ENCODE measurements at places on chromosomes 3 and 15.

DNA sequence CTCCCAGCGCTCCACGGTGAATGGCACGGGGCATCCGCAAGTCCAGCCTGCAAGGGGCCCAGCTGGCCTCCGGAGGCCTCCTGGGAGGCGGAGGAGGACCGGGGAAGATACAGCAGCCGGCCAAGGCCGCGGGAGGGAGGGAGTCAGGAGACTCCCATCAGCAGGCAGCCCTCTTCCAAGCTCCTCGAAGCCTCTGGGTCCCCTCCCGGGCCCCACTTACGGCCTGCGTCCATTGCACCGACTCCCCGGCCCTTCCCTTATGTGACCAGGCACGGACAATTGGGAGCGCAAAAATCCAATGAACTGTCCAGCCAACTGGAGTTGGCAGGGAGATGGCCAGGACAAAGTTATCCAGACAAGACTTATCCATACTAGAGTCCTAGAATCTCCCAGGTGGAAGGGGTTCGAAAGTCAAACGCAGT is 668 bp downstream of the MFGE8 start:
- no peak for DNase-seq

DNA sequence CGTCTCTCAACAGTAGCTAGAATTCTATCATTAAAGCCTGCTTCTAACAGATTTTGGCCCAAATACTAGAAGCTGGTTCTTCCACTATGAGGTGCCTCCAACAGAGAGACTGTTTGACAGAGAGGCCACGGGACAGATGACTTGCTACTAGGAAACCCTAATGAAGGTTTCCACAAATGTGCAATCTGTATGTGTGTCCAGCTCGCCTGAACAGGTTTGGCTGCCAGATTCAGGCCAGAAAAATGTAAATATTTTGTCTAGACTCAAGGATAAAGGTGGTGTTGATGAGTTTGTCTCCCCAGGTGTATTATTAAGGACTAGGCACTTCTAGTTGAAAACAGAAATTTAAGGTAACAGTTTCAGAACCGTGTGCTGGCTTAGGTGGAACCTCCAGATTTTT is 91.6 kb upstream of the TRIM42 start:
- DNase-seq: no peak

GRCh38 chr3:187833799-187834578 is 88.7 kb upstream of the BCL6 start:
- no peak for DNase-seq

DNA sequence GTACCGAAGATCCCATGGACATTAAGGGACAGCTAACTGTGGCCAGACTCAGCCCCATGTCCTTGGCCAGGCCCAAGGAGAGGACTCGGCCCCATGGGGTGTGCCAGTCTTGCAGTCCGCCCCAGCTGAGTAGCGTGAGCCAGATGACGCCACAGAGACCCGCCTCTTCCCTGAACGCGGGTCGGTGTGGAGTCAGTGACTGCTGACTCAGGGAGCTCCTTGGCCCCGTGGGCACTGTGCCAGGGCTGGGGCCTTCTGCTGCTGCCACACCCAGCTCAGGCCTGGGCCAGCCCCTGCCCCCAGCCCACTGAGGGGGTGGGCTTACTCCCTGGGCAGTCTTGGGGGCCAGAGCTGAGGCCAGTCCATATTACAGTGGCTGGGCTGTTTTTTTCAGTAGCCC is 52.8 kb downstream of the PLXNA1 start:
- DNase-seq: no peak

GRCh38 chr3:38354588-38355330 is 8.2 kb downstream of the XYLB start:
- no peak for DNase-seq

All from esophagus squamous epithelium (tissue), 5 donors.